Type B pancreatic cell (in vitro differentiated cells): ENCODE measurements at places on chromosomes 7 and 10.
A peak's percentile ranks its signal among the peaks of the same experiment; 100 is the strongest.

DNA sequence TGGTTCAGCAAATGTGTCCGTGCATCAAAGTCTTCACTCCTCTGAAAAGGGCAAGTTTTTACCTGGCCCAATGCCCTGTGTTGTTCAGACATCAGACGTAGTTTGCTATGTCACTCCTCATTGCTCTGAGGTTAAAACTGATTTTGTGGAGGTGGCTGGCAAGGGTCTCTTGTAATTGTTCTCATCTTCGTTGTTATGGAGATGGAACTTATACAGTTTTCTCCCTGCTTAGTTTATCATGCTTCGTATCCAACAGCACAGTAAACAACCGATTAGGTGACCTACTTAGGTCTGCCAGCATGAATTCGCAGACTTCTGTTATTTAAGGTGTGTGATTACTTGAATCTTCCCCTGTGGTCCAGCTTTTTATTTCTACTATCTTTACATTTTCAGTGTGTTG lies 274.1 kb upstream of the SMIM30 start:
- no peaks in the 10 kb centered on the region for H3K27me3 ChIP-seq
- DNase-seq, result no peak
- no peak overlapping the region for H3K27ac ChIP-seq

- H3K4me1 ChIP-seq, result no peaks in the 10 kb centered on the region
- DNase-seq, result no peak
- no peaks in the 10 kb centered on the region for H3K36me3 ChIP-seq
- no peak overlapping the region for H3K27ac ChIP-seq
- H3K27me3 ChIP-seq, result no peaks in the 10 kb centered on the region
Observed at GRCh38 chr7:117435475-117436043, 8.3 kb upstream of the ASZ1 start.

- DNase-seq, result no peak
- no peaks in the 10 kb centered on the region for H3K36me3 ChIP-seq
- H3K4me1 ChIP-seq, result peaks cover 12% of the 10 kb centered on the region
- H3K27me3 ChIP-seq, result no peaks in the 10 kb centered on the region
- H3K27ac ChIP-seq, result no peak overlapping the region
Observed at GRCh38 chr7:14385074-14385473, 395.6 kb upstream of the ETV1 start.

- no peak overlapping the region for H3K4me3 ChIP-seq
- H3K27me3 ChIP-seq, result no peaks in the 10 kb centered on the region
- H3K27ac ChIP-seq, result no peak overlapping the region
- peaks cover 43% of the 10 kb centered on the region for H3K36me3 ChIP-seq
- H3K4me1 ChIP-seq, result no peaks in the 10 kb centered on the region
- no peak for DNase-seq
Observed at GRCh38 chr7:43625980-43626379, 43.1 kb downstream of the STK17A start.

GRCh38 chr10:45040921-45041542 lies 40.3 kb downstream of the ZNF22 start:
- H3K4me1 ChIP-seq, result no peaks in the 10 kb centered on the region
- H3K27me3 ChIP-seq, result peaks cover 7% of the 10 kb centered on the region
- no peak overlapping the region for H3K4me3 ChIP-seq

GRCh38 chr10:24711465-24711864 lies 12.2 kb downstream of the ARHGAP21 start:
- H3K4me1 ChIP-seq, result peaks cover 11% of the 10 kb centered on the region
- no peak for DNase-seq
- H3K27me3 ChIP-seq, result no peaks in the 10 kb centered on the region
- H3K27ac ChIP-seq, result no peak overlapping the region

GRCh38 chr10:133474027-133474426 lies 20.3 kb downstream of the SCART1 start:
- no peaks in the 10 kb centered on the region for H3K4me1 ChIP-seq
- H3K4me3 ChIP-seq, result no peak overlapping the region
- H3K27ac ChIP-seq, result no peak overlapping the region
- no peak for DNase-seq
- H3K27me3 ChIP-seq, result no peaks in the 10 kb centered on the region

GRCh38 chr10:101759309-101760247 lies 16.3 kb downstream of the FGF8 start:
- no peak overlapping the region for H3K4me3 ChIP-seq
- H3K4me1 ChIP-seq, result no peaks in the 10 kb centered on the region
- H3K27ac ChIP-seq, result no peak overlapping the region
- no peak for DNase-seq

GRCh38 chr7:143243614-143244013 lies 19.6 kb upstream of the GSTK1 start:
- peak overlapping the region; percentile 16 for H3K27ac ChIP-seq
- H3K36me3 ChIP-seq, result no peaks in the 10 kb centered on the region
- peaks cover 21% of the 10 kb centered on the region for H3K4me1 ChIP-seq
- DNase-seq, result no peak
- H3K27me3 ChIP-seq, result no peaks in the 10 kb centered on the region

GRCh38 chr7:78326876-78327275 lies 528.3 kb downstream of the PHTF2 start:
- no peaks in the 10 kb centered on the region for H3K27me3 ChIP-seq
- no peaks in the 10 kb centered on the region for H3K4me1 ChIP-seq
- no peak for DNase-seq
- no peaks in the 10 kb centered on the region for H3K36me3 ChIP-seq
- no peak overlapping the region for H3K4me3 ChIP-seq

DNA sequence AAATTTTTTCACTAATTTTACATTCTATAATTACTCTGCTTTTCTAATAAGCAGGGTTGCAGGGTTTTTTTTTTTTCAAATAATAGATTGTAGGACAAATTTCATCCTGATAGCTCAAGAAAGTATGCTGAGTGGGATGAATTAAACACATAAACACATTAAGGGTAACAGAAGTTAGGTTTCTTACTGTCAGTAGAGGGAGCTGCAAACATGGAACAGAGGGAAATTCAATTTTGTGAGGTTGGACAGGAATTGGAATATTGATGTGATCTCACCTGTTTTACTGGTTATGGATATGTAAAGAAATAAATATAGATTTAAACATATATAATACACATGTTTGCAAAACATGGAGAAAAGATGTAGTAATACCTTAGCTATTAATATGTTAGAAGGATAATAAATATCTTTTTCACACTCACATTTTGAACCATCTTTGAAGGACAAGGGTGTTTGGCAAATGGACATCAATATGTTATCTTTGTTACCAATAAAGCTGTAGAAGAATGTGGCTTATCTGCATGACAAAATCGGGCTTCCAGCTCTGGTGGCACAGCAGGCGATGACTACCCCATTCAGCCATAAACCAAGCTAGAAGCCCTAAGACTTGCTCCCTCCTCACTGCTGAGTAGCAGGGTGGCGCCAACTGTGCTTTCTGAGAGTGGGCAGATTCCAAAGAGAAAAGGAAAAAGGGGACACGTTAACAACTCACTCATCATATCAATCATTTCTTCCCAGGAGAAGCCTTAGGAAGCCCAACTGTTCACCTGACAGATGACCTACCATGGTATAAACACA lies 1257.4 kb downstream of the GATA3 start:
- H3K27me3 ChIP-seq, result peaks cover 19% of the 10 kb centered on the region
- no peak overlapping the region for H3K27ac ChIP-seq
- H3K4me1 ChIP-seq, result no peaks in the 10 kb centered on the region
- no peaks in the 10 kb centered on the region for H3K36me3 ChIP-seq

DNA sequence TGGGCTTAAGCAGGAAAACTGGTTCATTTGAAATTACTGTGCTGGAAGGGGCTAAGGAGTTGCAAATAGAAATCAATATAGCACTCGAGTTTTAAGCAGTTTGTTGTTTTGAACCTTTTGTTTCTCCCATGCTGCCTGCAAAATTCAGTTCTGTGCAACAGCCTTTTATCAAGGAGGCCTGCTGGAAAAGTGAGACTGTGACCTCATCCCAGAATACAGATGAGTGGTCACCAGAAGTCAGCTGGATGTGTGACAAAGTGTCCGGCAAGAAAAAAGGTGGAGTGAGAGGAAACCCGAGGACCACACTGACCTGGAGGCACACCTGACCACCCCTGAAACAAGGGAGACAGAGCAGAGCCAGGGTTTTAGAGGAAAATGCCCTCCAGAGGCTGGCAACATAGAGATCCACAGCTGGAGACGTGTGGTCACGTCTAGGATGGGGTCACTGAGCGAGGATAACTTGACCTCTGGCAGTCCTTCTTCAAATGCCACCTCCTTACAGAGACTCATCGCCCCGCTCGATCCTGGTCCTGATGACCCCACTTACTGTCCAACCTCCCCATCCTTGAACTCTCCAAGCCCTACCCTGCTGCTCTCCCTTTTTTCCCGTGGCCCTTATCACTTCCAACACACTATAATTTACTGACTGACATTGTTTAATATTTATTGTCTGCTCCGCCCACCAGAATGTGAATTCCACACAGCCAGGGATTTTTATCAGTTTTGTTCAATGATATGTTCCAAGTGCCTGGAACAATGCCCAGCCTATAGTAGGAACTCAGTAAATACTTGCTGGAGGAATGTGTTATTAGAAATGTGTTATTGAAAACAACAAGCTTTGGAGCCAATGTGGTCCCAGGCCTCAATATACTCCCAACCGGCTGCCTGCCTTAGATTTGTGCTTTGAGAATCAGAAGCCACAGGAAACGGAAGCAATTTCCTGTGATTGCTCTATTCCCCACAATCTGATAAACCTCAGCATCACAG lies 243.8 kb downstream of the GLI3 start:
- peaks cover 52% of the 10 kb centered on the region for H3K4me1 ChIP-seq
- no peak for DNase-seq
- no peaks in the 10 kb centered on the region for H3K27me3 ChIP-seq
- peaks cover 16% of the 10 kb centered on the region for H3K36me3 ChIP-seq

- H3K27ac ChIP-seq, result peak overlapping the region; percentile 16
- H3K36me3 ChIP-seq, result peaks cover 43% of the 10 kb centered on the region
- no peak for DNase-seq
Observed at GRCh38 chr7:96189129-96189820, 132.6 kb downstream of the SLC25A13 start.

- peaks cover 6% of the 10 kb centered on the region for H3K27me3 ChIP-seq
- DNase-seq, result peak; percentile 43
- no peaks in the 10 kb centered on the region for H3K36me3 ChIP-seq
- no peak overlapping the region for H3K27ac ChIP-seq
- no peaks in the 10 kb centered on the region for H3K4me1 ChIP-seq
Observed at GRCh38 chr10:48924988-48925387, 14.7 kb downstream of the LRRC18 start.

DNA sequence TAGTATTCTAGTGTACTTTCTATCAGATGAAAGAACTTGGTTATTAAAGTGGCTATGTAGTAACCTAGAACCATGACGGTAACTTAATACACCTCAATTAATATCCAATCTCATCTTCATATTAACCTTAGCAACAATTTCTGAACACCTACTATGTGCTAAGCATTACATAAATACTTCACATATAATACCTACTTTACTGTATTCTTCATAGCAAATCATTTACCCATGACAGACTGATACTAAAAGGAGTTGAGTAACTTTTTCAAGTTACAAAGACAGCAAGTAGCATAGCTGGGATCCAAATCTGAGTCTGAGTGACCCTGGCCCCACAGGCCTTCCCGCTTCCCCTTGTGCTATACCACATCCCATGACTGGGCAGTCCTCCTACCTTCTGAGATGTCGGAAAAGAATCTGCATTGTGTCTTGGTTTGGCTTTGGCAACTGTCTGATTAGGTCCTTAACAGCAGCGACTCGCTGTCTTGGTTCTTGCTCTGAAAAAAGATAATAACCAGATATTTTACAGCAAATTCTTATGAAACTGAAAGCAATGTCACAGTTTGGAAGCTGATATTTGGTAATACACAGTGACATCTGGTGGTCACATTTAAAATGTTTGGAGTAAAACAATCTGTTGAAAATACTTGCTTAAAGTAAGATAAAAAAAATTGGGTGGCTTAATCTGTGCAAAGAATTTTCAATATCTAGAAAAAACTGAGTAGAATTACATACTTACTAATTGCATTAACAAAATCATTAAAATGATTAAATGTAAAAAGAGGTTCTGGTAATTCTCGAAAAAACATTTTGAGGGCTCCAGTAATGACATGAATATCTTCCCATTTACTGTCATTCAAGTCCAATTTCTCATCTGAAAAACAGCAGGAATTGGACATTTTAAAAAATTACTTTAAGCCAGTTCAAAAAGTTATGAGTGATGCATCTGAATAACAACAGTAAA lies 120.1 kb downstream of the ARHGAP12 start:
- peaks cover 23% of the 10 kb centered on the region for H3K36me3 ChIP-seq
- peak overlapping the region; percentile 45 for H3K27ac ChIP-seq
- H3K4me3 ChIP-seq, result no peak overlapping the region
- H3K27me3 ChIP-seq, result no peaks in the 10 kb centered on the region

DNA sequence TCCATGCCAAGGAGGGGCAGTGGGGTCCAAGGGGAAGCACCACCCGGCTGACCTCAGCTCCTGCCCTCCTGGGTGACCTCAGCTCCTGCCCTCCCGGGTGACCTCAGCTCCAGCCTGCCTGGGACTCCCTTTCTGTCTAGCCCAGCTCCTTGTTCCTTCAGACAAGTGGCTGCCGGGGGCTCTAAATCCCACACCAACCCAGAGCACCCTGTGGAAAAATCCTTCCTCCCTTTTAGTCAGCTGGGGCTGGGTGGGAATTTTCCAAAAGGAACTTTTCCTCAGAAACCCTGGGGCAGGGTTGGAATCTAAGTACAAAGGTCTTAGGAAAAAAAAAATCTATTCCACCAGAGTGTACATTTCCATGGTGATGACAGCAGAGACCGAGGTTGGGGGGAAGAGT lies 36.3 kb downstream of the AKR1B1 start:
- DNase-seq, result no peak
- no peak overlapping the region for H3K4me3 ChIP-seq
- H3K4me1 ChIP-seq, result peaks cover 10% of the 10 kb centered on the region

DNA sequence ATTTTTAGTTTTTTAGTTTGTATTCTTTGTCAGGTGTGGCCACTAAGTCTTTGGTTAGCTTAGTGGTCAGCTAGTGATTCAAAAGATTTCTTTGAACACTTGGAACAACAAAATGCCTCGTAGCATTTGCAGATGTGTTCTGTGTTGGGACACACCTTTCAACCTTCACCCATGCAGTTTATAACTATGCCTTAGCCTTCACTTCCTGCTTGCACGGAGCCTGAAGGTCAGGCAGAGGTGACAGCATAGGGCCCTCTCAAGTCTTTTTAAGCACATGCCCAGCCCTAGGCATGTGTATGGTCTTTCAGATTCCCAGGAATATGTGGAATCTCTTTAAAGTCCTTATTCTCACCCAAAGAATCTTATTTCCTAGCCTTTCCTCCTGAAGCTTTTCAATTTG lies 17.6 kb downstream of the PLAC9 start:
- H3K36me3 ChIP-seq, result peaks cover 19% of the 10 kb centered on the region
- no peak overlapping the region for H3K27ac ChIP-seq
- no peaks in the 10 kb centered on the region for H3K27me3 ChIP-seq
- H3K4me3 ChIP-seq, result no peak overlapping the region

GRCh38 chr7:144907577-144907976 lies 71.7 kb upstream of the TPK1 start:
- DNase-seq, result no peak
- no peak overlapping the region for H3K27ac ChIP-seq
- H3K4me1 ChIP-seq, result peaks cover 4% of the 10 kb centered on the region
- H3K4me3 ChIP-seq, result no peak overlapping the region

DNA sequence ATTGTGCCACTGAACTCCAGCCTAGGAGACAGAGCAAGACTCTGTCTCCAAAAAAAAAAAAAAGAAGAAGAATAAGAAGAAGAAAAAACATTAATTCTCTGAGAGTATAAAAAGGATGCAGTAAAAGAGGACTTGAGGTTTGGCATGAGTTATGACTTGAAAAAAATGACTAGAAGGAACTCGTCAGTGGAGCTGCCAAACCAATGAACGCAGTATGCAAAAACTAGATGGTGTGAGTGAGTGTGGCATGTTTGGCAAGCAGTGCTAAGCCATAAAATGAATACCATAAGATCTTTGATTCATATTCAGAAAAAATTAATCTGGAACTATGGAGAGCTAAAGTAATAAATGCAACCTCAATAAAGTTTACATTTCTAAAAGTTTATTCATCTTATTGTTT lies 68.6 kb upstream of the MEOX2 start:
- H3K27me3 ChIP-seq, result no peaks in the 10 kb centered on the region
- no peak overlapping the region for H3K4me3 ChIP-seq
- no peak for DNase-seq
- H3K27ac ChIP-seq, result no peak overlapping the region
- H3K36me3 ChIP-seq, result no peaks in the 10 kb centered on the region
- H3K4me1 ChIP-seq, result no peaks in the 10 kb centered on the region
